ENCODE measurements at places on chromosomes 1 and 21. TPM values are rescaled to one million over a fixed set of nuclear protein-coding genes. Genes with fewer than 3 reads are reported as not detected.

DNA sequence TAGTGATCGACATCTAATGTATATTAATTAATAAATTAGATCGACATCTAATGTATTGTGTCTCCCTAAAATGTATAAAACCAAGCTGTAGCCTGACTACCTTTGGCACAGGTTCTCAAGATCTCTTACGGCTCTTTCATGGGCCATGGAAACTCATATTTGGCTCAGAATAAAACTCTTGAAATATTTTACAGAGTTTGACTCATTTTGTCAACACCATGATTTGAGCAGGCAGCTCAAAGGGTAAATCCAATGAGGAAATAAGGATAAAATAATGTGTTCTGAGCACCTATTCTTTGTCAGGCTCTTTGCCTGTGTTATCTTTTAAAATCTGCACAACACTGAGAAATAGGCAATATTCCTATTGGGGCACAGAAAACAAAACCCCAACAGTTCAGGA is 223.4 kb upstream of the DUSP10 start:
- DNase-seq = no peak

DNA sequence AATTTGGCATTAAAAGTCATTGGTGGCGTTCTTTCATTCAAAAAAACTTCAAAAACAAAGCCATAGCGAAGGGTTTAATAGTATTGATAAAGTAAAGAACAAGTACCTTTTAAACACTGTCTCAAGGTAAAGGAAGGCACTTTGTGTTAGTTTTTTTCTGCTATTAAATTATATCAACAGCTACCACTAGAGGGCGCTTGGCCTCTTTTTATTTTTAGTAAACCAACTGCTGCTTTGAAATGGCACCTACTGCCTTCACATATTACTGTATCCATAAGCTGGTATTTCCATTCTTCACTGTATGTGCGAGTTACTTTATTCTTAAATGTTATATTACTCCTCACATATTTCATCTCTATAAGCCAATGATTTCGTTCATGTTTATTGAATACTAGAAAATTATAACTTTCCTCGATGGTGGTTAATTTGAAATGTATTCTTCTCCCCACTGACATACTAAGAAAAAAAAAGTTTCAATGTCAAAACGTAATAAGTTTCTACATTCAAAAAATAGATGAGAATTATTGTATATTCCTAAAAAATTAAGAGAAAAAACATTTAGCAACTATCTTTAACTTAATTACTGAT is 125.7 kb upstream of the CXADR start:
- peak; percentile 80 for DNase-seq

DNA sequence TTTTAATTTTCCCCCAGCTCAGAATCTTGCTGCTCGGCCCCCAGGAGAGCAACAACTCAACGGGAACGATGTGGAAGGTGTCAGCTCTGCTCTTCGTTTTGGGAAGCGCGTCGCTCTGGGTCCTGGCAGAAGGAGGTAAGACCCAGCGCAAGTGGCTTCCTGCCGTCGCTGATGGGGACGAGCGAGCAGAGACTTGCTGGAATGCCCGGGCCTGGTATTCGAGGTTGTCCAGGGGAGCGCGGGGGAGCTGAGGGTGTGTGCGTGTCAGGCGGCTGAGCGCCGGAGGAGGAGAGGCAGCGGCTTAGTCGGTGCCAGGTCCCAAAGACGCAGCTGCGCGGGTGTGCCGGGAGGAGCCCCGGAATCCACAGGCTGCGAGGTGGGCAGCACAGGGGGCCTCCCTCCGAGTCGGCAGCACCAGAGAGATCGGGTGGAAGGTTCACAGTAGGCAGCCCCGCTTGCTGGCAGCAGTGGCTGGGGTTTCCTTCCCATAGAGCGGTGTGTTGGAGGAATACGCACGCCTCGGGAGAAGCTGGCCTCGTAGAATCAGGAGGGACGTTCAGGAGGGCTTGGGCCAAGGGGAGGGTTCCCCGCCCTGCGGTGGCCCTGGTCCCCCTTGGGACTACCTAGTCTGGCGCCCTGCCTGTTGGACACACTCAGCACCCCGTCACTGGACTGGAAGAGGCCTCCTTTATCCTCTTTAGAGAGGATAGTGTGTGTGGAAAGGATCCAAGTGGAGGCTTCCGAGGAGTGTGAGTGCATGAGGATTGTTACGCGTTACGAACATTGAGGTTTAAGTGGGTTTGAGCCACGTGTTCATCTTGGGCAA is 547 bp downstream of the PDPN start:
- DNase-seq = peak; percentile 38

DNA sequence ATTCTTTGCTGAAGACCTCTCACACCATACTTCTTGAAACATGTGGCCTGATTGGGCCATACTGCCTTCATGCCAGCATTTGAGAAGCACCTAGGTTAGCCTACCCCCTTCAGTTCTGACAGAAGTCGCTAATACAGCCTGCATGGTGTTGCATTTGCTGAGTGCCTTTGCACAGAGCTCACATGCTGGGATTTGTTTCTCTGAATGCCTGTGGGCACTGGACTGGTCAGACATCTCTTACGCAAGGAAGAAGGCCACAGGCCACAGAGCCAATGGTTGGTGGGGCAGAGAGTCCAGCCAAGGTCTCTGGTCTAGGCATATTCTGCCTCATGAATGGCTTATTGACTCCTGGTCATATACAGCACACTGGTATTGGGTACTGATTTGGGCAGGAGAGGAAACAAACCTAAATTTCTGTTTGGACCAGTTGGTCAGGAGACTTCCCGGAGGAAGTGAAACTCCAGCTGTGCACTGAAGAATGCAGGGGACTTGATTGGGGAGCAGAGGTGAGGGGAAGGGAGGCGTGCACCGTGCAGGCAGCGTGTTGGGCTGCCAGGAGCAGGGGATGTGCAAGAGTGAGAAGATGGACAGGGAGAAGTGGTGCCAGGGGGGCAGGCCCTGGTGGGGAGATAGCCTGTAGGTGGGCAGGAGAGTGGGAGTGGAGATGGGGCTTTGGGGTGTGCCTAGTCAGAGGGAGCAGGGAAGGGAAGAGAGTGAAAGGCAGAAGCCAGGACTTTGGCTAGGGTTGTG is 18.1 kb downstream of the URB2 start:
- no peak for DNase-seq

DNA sequence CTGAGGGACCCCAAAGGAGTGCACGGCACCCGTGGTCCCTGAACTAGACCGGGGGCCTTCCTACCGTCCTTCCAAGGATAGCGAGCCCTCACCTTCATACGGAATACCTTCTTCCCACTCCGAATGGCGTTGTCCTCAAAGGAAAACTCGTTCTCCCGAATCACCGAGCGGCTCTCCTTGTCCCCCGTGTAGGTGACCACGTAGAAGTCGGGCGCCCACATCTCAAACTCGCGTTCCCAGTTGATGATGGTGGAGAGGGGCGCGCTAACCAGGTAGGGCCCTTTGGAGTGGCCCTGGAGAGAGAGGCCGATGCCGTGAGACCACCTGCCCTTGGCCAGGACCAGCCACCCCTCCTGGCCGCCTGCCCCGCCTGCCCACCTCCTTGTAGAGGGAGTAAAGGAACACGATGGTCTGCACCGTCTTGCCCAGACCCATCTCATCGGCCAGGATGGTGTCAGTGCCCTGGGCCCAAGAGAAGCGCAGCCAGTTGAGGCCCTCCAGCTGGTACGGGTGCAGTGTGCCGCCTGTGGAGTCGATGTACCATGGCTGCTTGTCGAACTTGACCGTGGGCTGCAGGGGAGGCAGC is 38.0 kb downstream of the CHD5 start:
- no peak for DNase-seq

- DNase-seq = no peak
These were observed 239.0 kb downstream of the USH2A start for GRCh38 chr1:216184126-216184680.

DNA sequence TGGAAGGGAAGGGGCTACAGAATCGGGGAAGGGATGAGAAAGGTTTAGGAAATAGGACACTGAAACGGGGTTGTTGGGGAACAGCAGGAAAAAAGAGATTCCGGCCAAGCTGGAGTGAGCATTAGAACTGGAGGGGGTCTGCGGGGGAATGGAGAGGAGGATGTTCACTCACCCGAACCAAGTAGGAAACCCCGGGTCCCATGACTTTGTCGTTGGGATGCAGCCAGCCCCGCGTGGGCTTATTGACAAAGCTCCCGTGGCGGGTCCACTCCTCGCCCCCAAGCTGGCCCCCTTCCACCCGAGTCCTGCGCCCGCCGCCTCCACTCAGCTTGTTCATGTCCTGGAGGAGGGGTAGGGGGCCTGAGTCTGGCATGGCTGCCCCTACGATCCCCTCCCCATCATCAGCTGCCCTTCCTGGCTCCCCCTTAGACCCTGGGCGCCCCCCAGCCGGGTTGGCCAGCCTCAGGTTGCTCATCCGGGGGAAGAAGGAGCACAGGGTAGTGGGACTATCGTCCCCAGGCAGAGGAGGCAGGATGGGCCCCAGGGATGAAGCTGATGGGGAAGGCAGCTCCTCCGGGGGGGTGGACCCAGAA is 591 bp downstream of the SHC1 start:
- no peak for DNase-seq

DNA sequence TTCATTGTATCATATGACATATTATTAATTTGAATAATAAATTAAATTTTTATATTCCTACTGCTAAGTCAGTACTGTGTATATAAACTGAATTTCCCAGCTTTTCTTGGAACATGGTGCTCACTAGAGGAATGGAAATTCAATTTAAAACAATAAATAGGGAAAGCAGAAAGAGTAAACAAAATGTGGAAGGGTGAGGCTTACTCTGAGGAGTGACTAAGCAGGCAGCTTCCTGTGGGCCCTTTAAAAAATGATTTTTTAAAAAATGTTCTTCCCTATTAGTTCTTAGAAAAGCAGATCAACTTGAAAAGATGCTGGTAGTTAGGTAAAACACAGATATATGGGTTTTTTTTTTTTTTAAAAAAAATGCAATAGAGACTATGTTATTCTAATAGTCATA is 49.5 kb upstream of the S1PR1 start:
- peak; percentile 31 for DNase-seq

DNA sequence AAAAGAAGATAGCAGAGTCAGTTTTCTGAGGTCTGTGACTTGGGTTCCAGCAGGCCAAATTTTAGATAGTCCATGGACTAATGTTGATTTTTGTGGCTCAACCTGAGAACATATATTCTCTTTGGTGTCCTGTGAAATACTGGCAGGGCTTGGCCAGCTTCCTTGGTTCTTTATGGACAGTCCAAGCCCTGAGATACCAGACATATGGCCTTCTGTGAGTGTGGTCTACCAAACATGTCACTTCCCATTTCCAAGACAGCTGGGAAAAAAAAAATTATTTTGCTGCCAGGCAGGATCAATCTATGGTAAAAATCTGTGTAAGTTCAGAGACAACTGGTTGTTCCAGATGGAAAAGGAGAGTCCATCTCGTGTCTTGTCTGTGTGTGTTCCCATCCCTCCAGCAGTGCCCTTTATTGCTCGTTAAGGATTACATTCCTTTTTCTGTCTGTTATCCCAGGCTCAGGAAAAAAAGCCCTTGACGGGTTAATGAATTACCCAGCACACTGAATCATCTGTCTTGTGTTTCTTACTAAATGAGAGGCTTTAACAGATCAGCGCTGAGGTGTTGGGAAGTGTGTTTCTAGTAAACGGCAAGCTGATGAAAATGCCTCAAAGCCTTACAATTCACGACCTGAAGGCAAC is 33.4 kb upstream of the XPR1 start:
- DNase-seq = no peak

TMPRSS15 gene
- not detected for total RNA-seq

CELA2B gene
- total RNA-seq = not detected

KRTAP21-2 gene
- not detected for total RNA-seq

GLMP gene
- 62.4 TPM for total RNA-seq

SASS6 gene
- 0.74 TPM for total RNA-seq

TNFRSF18 gene
- total RNA-seq = not detected

PLPPR4 gene
- total RNA-seq = 2.8 TPM
